ENCODE measurements at places on chromosomes 7 and 10.

DNA sequence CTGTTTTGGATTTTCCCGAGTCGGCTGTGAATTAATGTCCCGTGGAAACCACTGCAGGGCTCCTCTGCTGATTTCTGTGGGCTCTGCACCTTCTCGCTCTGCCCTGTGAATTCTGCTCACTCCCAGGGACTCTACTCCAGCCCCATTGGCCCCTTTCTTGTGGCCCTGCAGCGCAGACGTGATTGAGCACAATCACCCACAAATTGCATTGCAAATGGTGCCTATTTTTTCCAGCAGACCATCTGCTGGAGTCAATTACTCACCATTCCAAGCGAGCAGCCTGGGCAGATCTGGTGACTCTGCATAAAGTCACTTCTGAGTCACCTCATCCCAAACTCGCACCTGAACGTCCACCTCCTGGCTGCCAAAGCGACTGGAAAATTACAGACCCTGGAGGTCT, 235.8 kb downstream of the PAXIP1 start:
- no peak for DNase-seq

DNA sequence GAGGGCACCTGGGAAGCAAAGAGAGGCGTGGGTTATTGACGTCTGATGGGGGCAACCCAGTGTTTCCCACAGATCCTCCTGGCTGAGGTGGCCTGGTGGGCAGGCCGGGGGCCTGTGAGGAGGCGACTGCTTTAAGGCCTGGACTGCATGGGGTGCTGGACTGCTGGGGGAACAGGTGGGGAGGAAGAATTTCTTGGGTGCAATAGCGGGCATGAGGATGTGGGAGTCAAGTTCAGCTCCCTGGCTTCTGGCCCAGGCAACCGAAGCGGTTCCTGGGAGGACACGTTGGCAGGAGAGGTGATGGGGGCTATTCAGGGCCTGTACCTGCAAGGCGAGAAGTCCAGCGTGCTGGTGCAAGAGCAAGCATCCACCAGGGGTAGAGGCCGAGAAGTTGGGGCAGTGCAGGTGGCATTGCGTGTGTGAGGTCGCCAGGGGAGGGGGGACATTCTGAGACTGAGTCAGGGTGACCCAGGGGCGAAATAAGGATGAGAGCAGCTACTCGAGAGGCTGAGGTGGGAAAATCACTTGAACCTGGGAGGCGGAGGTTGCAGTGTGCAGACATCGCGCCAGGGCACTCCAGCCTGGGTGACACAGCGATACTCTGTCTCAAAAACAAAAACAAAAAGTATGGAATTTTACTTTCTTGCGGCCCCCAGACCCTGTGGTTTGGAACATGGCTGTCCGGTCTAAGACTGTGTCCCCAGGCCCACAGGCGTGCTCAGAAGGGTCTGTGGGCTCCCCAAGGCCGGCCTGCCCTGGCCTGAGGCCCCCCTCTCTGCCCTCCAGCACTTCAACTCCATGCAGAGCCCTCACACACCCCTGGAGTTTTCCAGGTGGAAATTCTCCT, 53.6 kb upstream of the ELN start:
- no peak for DNase-seq

- no peak for DNase-seq
These were observed 512.9 kb downstream of the IPMK start for GRCh38 chr10:57754803-57755202.

- DNase-seq, result no peak
These were observed 73.7 kb downstream of the PRR15 start for GRCh38 chr7:29637374-29637773.

DNA sequence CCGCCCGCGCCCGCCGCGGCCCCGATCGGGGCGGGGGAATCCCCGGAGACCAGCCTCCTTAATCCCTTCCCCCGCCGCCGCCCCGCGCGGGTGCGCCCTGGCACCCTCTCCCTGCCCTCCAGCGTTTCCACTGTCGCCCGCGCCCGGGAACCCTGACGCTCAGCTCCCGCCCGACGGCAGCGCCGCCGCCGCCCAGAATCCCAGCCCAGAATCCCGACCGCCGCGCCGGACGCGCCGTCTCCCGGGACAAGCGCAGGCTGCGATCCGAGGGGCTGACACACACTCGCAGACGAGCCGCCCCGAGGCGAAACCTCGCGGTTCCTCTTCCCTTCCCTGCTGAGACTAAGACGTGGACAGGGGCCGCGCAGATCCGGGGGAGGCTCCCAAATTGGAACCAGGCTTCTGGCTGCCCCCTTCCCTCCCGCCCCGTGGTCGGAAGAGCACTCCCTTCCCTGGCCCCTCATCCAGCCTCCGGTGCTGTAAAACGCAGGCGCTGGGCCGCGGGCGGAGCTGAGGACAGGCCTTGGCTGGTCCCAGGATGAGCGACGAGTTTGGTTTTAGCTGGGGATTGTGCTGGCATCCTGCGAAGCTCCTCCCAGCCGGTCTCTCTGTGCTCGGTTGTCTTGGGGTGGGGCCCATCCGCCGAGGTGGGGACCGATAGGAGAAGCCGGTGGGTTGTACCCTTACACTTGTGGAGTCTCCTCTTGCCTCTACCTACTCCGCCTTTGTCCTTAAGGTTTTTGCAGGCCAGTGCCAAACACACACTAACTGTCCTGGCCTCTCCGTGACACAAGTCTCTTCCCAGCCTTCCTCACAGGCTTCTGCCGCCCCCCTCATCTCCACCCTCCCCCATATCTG, 1.1 kb downstream of the MARVELD1 start:
- DNase-seq, result peak; percentile 71
